Stimulated activated CD4-positive, alpha-beta T cell treated with anti-CD3 and anti-CD28 coated beads, TNF-alpha, amount 100 ng/mL, for 48 hours (primary cell): ENCODE measurements at places on chromosomes 1 and 21.

- DNase-seq = no peak
Observed at GRCh38 chr1:109218516-109218915, 4.8 kb downstream of the SARS1 start.

GRCh38 chr1:236612349-236612748 lies 8.0 kb upstream of the HEATR1 start:
- DNase-seq = no peak

- DNase-seq = no peak
Observed at GRCh38 chr1:225999912-226000337, 782 bp upstream of the SDE2 start.

DNA sequence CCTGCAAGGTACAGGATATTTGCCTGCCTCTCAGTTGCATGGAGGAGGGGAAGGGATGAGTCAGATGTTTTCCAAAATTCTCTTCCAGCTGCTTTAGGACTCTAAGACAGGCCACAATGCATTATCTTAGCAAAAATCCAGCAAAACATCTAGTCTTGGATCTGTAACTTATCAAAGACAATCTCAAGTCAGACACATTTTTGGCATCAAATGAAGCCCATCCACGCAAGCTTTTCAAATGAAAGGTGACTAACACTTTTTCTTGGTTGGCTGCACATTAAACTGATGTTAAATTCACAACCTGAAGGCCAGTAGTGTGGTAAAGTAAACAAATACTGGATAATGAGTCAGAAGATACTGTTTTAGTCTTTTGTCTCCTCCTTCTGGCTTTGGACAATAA lies 21.3 kb downstream of the FAM78B start:
- DNase-seq = no peak

DNA sequence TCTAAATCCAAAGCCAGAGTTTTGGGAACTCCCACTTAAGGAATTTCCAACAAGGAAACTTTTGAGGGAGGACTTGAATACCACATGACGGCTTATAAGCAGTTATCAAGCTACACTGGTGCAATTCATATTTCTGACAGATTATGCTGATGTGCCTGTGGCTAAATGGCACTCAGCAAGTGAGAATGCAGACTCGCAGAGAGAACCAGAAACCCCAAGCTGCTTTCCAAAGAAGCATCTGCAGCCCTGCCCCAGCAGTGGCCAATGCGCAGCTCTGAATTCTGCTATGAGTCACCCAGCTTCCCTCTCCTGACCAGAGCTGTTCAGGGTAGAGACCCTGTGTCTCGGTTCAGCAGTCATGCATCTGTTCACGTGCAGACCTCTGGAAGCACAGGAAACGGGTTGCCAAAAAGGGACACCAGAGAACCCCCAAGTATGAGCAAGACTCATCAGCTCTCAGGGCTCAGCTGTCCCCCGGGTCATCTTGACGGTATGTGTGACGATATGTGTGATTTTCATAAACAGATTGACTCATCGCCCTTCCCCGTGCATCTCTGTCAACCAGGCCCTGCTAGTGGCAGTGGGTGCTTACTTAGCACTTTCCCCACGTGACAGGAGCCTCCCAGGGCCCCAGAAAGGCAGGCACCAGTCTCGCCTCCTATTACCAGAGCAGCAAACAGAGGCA lies 76.3 kb downstream of the ITPKB start:
- DNase-seq = peak; percentile 72
